ENCODE measurements at places on chromosomes 4 and X.

- DNase-seq = no peak
These were observed 53.2 kb downstream of the ARHGAP10 start for GRCh38 chr4:147785129-147785528.

- DNase-seq = peak; percentile 21
These were observed 7.6 kb downstream of the DLG3 start for GRCh38 chrX:70452143-70452733.

DNA sequence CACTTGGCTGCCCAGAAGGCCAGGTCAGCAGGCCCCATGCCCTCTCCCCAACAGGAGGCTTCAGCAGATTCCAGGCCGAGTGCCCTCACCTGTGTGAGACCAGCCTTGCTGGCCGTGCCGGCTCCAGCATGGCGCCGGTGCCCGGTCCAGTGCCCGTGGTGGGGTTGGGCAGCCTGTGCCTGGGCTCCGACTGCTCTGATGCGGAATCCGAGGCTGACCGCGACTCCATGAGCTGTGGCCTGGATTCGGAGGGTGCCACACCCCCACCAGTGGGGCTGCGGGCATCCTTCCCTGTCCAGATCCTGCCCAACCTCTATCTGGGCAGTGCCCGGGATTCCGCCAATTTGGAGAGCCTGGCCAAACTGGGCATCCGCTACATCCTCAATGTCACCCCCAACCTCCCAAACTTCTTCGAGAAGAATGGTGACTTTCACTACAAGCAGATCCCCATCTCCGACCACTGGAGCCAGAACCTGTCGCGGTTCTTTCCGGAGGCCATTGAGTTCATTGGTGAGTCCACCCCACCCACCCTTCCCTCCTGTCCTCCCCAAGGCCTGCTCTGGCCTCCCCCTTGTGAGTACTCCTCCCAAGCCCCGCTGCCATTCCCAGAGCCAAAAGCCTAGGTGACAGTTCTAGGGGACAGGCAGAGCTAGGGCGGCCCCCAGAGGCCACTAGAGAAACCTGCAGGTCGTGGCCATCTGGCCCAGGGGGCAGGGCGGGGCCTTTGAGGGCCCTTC, 2.3 kb downstream of the DUSP9 start:
- no peak for DNase-seq

GRCh38 chr4:169045862-169046584, 36.0 kb upstream of the CBR4 start:
- DNase-seq = no peak

- DNase-seq = no peak
These were observed 202.3 kb upstream of the NEIL3 start for GRCh38 chr4:177107288-177107921.

- no peak for DNase-seq
These were observed 34.1 kb upstream of the INTU start for GRCh38 chr4:127598656-127599055.

DNA sequence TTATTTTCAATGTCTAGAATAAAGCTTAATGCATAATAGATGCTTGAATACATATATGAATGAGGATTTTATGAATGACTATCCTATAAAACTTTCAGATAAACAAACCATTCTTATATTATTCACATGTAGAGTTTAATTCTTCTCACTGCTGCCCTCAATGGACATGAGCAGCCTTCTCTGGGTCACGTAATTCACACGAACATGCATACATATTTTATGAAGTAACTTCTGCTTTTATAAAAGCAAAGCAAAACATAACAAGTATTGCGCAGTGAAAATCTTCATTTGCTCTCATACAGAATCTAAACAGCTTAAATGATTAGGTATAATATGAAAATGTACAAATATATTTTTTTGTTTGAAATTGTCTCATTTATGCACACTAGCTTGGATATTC, 116.7 kb downstream of the TMA16 start:
- no peak for DNase-seq

GRCh38 chrX:134664202-134664601, 5.9 kb upstream of the PLAC1 start:
- no peak for DNase-seq

DNA sequence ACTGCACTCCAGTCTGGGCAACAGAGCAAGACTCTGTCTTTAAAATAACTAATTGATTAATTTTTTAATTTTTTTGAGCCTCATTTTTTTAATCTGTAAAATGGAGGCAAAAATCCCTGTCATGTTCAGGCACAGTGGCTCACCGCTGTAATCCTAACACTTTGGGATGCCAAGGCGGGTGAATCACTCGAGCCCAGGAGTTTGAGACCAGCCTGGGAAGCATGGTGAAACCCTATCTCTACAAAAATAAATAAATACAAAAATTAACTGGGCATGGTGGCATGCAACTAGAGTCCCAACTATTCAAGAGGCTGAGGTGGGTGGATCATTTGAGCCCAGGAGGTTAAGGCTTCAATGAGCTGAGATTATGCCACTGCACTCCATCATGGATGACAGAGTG, 15.4 kb downstream of the AMTN start:
- no peak for DNase-seq

- DNase-seq = no peak
These were observed 37.9 kb upstream of the PAPSS1 start for GRCh38 chr4:107757864-107758476.

GRCh38 chr4:113811359-113811758, 49.8 kb upstream of the CAMK2D start:
- no peak for DNase-seq

DNA sequence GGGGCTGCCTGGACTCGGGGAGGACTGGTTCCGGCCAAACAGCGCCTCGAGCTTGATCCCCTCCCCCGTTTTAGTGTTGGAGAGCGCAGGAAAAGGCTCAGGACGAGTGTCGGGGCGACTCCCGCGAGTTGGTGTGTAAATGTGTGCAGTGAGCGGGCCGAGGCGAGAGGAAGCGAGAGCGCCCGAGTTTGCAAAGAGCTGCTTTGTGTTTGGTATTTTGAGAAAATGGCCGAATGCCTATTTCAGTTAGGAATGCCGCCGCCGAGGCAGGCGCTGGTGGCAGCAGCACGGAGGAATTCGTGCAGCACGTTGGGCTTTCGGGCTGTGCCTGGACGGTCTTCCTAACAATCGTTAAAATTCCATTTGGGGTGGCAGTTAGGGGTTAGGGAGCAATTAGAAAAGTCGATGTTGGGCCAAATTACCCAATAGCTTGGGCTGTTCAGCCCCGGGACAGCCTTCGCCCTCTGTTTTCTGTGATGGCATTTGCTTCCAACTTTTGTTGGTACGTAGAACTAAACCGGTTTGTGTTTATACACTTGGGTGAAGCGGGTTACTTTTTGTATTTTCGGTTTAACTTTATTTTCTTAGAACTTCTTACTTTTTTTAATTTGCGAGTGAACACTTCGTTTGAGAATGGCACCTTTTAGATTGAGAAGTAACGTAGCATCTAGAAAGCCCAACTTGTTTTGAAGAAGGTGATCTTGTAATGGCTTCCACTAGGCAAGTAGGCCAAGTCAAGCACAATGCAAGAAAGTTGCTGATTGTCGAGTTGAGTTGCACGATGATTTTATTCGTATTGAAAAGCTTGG, 1.6 kb downstream of the REST start:
- peak; percentile 22 for DNase-seq

DNA sequence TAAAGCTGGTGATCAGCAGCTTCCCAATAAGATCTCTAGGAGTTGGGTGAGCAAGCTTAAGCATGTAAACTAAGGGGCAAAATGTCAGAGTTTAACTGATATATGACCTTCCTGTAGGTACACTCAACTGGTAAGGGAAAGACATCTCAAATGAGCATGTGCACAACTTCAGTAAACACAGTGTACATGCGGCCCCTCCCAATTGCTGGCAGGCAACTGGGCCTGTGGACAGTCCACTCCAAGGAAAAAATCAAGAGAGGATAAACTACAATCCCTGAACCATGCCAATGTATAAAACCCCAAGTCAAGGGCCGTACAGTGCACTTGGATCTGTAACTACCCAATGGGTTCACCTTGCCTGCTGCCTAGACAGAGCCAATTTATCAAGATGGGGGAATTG, 4.9 kb upstream of the NAA11 start:
- DNase-seq = no peak

GRCh38 chrX:115054876-115055275, 37.5 kb upstream of the IL13RA2 start:
- DNase-seq = no peak

DNA sequence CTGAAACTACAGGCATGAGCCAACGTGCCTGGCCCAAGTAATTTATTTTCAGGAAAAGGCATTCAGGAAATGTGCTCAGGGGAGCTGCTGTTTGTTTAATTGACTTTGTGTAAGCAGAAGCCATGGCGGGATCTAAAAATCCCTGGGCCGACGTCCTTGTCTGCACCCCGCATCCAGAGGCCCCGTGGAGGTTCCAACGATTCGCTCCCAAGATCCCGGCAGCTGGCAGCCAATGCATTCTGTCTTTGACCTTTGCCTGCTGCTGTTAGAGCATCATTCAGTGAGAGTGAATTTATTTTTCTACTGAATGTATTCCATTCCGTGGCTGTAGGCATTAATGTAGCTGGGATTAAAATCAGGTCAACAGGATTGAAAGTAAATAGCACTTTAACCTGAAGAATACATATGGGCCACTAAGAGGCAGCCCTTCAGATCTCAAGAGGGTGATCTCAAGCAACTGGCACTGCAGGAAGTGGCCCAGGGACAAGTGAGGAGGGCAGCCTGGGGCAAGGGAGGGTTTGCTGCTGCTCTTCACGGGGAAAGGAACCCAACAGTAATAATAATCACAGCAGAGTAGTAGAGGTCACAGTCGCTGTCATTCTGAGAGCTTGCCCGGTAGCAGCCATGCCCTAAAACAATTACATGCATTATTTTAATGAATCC, 75.2 kb downstream of the PSAPL1 start:
- no peak for DNase-seq

GRCh38 chr4:10173754-10174749, 57.5 kb upstream of the WDR1 start:
- no peak for DNase-seq

DNA sequence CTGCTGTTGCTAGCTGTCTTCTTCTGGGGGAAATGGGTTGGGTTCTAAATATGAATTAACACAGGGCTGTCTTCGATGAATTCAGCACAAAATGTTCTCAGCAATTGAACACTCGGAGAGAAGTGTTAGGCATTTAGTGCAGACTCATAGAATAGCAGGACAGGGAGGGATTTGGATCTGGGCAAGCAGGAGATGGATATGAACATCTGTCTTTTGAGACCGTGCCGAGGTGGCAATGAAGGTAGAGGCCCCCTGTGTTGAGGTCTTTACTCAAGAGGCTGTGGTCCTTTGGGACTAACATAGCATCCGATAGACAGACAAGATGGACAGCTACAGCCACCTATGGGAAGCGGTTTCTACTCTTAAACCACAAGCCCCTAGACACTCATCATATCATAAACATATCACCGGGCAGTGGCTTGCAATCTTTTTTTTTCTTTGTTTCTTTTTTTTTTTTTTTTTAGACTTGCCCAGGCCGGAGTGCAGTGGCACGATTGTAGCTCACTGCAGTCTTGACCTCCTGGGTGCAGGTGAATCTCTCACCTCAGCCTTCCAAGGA, 6.7 kb downstream of the CD99 start:
- DNase-seq = no peak

DNA sequence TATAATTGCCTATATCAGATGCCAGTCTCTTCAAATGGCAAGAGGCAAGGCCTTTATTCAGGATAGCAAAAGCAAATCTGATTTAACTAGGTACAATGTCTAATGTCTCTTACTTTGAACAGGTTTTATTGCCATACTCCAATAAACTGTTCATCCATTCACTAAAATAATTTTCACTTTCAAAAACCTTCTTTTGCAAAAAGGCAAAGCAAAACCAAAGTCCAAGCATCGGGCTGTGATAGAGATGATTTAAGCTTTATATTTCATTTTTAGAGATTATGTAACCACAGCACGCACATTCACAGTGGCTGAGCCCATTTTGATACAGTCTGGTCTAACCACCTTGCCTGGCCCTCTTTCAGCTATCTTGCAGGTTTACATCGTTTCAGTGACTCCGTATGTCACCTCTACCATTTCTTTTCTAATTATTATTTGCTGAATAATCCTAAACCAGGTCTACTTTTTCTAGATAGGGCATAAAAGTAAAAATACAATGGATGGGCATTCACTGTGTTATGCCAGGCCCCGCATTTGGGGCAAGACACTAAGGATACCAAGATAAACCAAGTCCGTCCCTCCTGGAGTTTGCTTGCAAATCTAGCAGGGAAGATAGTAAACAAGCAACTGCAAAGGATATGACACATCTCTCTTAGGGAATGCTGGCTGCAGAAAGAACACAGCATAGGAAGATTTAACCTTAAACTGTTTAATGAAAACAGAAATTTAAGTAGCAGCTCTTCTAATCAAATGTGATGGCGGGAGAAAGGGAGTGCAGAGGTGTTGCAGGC, 1.8 kb downstream of the CASP3 start:
- DNase-seq = no peak

- DNase-seq = no peak
These were observed 73.1 kb upstream of the CCDC160 start for GRCh38 chrX:134163836-134164235.

DNA sequence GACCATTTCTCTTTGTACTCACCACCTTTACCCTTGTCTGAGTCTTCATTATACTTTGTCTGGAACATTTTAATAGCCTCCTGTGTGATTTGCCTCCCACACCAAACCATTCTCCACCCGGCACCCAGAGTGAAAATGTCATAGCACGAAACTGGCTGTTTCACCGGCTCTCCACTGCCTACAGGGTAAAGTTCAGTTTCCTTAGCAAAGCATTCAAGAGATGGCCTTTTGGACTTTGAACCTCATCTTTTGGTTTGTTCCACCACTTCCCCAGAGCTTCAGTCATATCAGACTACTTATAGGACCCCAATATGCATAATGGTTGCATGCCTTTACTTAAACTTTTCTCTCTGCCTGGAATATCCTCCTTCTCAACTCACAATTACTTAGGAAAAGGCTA, 38.3 kb downstream of the RAP2C start:
- DNase-seq = no peak

DNA sequence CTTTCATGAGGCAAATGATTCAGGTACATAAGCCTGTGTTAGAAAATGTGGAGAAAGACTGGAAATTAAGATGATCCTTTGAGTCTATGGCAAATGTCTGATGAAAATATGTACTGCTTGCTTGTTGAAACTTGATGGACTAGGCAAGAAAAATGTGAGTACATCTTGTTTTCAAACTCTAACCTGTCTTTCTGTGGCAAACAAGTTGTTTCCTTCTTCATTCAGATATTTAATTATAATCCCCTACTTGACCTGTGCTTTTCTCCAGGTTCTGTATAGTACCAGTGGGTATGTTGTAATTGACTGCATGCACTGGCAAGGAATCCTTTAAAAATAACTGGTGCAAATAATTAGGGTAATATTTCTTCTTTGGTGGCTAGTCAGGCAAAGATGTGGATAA, 136.7 kb downstream of the ARHGAP24 start:
- no peak for DNase-seq

All from activated naive CD8-positive, alpha-beta T cell treated with anti-CD3 and anti-CD28 coated beads, Interleukin-2, amount 50 U/mL, for 16 hours (primary cell).